Astrocyte of the hippocampus (primary cell): ENCODE measurements at places on chromosomes 16 and 17.

DNA sequence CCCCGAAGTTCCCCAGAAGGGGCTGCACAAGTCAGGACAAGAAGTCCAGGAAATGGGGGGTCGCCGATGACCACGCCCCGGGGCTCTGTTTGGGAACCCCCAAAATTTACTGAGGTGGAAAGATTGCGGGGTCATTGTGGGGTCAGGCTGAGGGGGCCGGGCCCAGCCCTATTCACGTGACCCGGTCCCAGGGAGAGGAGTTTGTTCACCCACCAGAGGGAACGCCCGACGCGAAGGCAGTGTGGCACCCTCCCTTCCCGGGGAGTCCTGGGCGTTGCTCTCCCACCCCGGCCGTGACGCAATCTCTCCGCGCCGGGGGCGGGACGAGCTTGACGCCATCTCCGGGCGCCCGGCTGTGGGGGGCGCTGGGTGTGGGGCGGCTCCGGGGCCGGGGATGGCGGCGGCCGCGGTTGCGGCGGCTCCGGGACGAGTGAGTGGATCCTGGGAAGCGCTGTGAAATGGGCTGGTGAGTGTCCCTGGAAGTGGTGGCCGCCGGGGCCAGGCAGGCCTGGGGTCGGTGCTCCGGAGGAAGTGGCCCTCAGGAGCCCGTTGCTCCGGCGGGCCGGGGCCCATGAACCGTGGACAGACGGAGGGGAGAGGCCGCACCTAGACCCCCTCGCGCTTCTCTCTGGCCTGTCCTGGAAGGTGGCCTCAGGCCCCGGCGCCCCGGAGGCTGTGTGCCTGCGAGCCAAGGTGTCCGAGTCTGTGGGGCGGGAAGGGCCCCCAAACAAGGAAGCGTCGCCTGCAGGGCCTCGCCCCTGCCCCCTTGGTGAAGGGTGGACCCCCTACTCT is at the start of gene ATXN1L:
Gene ATXN1L, plus strand, starts transcription at position 338 of the 792 bp plus-strand sequence. CDS start 3,765 bp downstream, outside the sequence.
- DNase-seq = peak; percentile 97

GRCh38 chr17:8922451-8922850 is 43.1 kb downstream of the PIK3R5 start:
- peak; percentile 88 for DNase-seq

GRCh38 chr17:78105101-78105500 is 23.5 kb downstream of the TMC6 start:
- DNase-seq = no peak

GRCh38 chr16:56549744-56550385 is 15.0 kb upstream of the MT4 start:
- DNase-seq = no peak

- DNase-seq = peak; percentile 90
These were observed 204.6 kb downstream of the STX8 start for GRCh38 chr17:9371019-9371418.

DNA sequence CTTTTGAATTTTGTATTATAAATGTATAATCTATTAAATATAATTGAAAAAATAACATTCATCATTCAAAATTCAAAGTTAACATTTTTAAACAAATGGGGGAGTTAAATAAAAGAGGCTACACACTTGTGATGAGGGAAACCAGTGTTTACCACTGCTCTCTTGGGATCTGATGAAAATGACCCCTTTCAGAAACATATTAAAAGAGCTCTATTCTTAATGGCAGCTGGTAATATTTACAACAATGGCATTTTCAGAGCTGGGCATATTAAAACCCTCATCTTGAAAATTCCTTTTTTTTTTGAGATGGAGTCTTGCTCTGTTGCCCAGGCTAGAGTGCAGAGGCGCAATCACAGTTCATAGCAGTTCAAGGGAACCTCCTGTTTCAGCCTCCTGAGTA is 19.3 kb upstream of the FLCN start:
- DNase-seq = no peak

GRCh38 chr17:28907709-28908475 is 5.0 kb upstream of the DHRS13 start:
- DNase-seq = no peak

DNA sequence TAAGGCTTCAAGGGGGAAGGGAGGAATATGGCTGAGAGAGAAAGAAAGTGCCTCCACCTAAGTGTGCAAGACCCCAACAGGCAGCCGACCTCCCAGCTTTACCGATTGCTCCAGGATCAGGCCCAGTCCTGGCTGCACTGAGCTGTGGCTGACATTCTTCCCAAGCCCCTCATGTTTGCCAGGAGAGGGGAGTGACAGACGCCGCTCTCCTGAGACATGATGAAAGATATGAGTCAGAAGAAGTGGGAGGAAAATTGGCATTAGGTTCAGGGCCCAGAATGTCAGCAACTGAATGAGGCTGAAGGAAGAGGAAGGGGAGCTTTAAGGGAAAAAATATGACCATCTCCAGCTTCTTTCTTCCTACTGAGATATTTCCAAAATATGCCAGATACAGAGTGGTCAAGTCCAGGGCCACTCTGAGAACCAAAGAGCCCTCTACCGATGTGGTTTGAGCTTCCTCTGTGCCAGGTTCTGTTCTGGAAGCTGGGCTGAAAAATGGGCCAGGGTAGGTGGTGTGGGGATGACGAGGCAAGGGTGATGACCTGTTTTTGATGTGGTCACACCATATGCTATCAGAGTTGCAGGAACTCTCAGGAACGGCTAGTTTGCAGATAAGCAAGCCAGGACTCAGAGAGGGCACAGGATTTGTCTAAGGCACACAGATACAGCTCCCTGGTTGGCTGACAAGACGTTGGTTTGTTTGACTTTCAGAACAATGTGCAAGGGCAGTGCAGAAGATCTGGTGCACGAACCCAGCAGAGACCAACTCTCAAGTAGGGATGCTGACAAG is 176.7 kb downstream of the SOX9 start:
- DNase-seq = peak; percentile 62

- no peak for DNase-seq
These were observed 15.9 kb downstream of the AOC3 start for GRCh38 chr17:42866631-42867575.

- DNase-seq = no peak
These were observed 19.6 kb upstream of the PDK2 start for GRCh38 chr17:50075446-50076032.
